Activated CD8-positive, alpha-beta T cell treated with anti-CD3 and anti-CD28 coated beads for 36 hours (primary cell): ENCODE measurements at places on chromosomes 5 and 9. TPM values are rescaled to one million over a fixed set of nuclear protein-coding genes. Genes with fewer than 3 reads are reported as not detected.

DNA sequence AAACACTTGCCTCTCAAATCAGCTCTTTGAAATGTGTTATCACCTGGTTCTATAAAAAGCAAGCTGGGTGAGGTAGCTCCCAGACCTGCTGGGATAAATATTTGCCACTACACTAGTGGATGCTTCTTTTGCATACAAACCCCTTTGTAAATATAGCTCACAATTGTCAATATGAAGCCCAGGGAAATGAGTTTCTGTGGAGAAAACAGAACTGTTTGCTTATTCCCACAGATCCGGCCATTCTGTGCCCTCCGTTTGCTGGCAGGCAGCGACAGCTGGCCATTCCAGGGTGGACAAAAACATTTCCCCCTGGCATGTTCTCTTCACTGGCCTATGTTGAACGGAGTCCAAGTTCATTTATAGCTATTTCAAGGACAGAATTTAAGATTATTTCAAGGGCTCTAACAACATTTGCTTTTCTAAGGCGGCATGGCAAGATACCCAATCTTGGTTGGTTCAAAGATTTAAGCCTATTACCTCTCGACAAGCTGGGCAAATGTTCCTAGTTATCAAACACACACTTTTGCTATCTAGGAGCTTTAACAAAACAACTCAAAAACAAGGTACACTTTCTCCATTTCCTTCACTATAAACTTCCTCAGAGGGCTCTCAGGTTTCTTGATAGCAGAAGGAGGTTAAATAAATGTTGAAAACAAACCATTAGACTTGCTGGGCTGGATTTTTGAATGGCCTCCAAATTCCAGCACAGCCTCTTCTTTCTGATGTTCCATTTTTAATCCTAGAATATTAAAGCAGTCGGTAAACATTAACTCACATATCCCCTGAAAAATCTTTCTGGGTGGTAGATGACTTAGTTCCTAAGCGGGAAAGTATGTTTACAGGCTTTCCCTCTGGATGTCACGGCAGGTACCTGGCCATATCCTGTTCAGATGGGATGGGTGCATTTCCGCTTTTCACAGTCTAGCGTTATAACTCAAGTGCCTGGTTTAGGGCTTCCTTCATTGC lies 332.3 kb downstream of the PLK2 start:
- DNase-seq = no peak

DNA sequence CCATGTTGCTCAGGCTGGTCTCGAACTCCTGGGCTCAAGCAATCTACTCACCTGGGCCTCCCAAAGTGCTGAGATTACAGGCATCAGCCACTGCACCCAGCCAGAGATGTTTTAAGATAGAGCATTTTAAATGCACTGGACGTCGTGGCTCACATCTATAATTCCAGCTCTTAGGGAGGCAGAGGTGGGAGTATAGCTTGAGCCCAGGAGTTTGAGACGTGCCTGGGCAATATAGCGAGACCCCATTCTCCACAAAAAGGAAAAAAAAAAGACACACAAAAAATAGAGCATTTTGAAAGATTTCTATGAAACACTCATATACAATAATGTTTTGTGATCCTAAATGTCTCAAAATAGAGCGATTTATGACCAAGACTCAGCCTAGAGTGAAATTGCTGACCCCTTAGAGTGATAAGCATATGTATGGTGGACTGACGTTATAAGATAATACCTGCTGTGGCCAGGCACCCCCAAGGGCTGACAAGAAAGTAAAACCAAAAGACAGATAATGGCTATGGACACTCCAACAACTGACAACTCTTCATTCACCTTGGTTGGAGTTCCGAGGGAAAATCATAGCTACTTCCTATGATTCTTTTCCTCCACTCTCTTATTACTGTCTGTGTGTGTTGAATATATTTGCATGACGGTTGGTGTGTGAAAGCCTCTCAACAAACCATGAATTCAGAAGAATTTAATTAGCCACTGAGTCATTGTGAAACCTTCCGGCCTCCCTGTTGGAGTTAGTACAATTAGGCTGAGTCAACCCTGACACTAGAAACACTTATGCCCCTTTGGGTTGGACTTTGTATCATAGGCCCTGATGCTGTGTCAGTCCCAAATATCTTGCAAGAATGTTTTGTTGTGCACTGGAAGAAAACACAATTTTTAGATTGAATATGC lies 526.5 kb upstream of the NUDT12 start:
- no peak for DNase-seq

The CKMT2 gene
- not detected for total RNA-seq

- no peak for DNase-seq
Observed at GRCh38 chr9:125966466-125966865, 219.3 kb downstream of the PBX3 start.

DNA sequence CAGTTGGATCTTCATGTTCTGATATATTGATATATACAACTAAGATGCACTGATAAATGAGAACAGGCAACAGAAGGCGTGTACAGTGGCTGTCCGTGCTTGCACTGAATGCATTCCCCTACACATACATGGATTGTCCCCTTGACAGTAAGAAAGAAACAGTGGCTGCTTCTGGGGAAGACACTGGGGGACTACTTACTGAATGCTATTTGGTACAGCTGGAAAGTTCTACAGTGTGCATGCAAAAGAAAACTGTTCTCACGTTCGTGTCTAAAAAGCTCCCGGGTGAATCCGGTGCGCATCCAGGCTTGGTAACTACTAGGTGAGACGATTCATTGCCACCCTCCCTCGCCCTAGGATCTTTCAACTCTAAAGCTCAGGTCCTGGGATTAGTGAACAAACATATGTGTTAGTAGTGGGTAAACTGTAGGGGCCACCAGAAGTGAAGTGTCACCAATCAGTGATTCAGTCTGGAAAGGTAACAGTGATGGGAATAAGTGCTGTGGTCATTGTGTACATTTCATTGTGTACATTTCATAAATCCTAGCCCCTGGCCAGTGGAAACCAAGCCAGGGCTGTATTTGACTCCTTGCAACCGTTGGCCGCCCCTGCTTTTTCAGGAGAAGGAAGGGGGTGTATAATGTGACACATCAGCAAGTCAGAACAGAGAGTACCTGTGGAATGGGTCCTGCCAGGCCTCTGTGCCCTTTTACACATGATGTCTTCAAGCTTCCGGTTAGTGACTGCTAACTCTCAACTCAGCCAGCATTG lies 46.3 kb upstream of the BOD1 start:
- no peak for DNase-seq

GRCh38 chr5:118647587-118647986 lies 340.8 kb downstream of the DTWD2 start:
- no peak for DNase-seq

The ASS1 gene
- 9.8 TPM for total RNA-seq

The PCA3 gene
- not detected for total RNA-seq

The HTR1A gene
- not detected for total RNA-seq

The ALDH7A1 gene
- total RNA-seq = 5.1 TPM

GRCh38 chr9:77981332-77981731 lies 50.3 kb downstream of the GNAQ start:
- peak; percentile 39 for DNase-seq

The LPAR1 gene
- total RNA-seq = not detected

DNA sequence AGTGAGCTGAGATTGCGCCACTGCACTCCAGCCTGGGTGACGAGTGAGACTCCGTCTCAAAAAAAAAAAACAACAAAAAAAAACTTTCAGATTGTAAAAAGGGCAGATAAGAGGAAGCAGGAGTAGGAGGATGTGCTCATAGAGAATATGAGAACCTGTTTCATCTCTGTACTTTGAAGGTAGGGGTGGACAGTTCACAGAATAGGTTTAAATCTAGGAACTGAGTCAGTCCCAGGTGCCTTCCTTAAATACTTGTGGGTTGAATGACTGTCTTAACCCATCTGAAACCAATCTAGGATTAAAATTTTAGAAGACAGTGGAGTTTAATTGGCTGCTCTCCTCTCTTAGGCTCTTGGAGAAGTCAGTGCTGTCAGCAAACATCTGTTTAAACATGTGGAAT lies 12.4 kb downstream of the POLK start:
- peak; percentile 7 for DNase-seq

DNA sequence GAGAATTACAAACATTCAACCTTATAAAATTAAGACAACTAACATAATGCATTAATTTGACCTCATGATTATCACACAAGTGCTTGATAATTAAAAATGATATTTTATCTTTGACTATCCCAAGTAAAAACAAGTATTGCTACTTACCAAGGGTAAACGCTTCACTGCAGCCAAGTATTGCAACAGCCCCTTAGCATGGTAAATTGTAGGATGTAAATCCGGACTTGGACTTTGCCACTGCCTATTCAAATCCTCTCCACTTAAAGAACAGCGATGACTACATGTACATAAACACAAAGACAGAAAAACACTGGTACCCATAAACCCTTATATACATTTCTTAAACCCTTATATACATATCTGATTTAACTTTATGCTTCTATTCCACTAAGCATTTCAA lies 155.1 kb downstream of the AGTPBP1 start:
- DNase-seq = no peak
